ENCODE measurements at places on chromosomes 5 and 9.

GRCh38 chr9:103899866-103900265, 194.2 kb upstream of the SMC2 start:
- DNase-seq = no peak

GRCh38 chr9:27351438-27351837, 54.5 kb upstream of the EQTN start:
- DNase-seq = no peak

DNA sequence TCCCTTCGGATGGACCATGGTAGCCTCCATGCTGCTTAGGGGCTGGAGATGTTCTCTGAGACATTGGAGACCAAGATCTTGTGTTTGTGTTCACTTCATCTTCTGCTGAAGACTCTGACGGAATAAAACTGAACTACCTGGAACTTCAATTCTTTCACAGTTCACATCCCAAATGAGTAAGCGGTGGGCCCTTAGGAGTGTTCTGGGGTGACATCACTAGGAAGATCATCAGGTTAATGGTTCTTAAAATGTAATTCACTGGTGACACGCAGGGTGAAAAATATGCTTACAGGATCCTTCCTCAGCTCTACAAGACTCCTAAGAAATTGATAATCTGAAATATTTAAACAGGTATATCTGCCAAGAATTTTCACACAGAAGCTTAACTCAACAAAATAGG, 561.5 kb downstream of the SEMA5A start:
- no peak for DNase-seq

DNA sequence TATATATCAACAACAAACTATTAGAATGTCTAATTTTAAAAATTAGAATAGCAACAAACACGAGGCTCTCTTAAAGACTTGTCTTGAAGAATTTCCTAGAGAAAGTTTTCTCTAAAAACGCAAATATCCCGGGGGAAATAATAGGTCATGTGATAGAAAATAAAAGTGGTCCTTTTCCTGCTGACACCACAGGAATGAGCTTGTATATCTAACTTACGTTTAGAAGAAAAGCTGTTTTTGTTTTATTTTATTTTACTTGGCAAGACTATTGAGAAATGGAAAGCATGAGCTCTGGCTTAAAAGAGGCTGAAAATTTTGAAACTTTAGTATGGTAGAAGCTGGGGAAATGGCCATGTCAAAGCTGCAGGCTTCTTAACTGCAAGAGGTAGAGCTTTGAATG, 465.0 kb downstream of the AGTPBP1 start:
- no peak for DNase-seq

DNA sequence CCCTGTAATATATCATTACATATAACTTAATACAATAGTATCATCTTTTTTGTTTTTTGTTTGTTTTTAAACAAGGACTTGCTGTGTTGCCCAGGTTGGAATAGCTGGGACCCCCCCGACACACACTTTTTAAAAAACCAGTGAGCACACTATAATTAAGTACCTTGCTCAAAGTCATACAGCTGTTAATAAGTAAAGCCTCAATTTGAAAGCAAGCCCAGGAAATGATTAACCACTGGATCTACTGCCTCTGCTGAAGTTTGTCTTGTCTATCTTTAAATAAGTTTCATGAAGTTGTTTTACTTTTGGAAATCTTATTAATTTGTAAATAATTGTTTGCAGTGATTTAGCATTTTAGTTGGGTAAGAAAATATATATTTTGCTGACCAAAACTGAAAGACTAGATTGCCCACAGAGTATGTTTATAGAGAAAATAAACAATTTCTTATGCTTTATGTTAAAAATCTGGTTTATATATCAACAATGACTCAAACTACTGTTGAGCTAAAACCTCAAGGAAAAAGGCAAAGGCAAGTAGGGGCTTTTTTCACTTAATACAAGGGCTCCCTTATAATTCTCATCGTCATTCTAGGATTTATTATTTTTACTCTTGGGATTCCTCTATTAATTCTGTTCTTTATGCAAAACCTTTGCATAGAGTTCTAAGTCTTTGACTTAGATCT, 5.8 kb upstream of the CARNMT1 start:
- DNase-seq = no peak

GRCh38 chr9:13769641-13770040, 490.1 kb upstream of the MPDZ start:
- DNase-seq = no peak

GRCh38 chr9:124757616-124758015, 13.5 kb downstream of the NR6A1 start:
- DNase-seq = no peak

- no peak for DNase-seq
Observed at GRCh38 chr9:128986671-128987070, 39.2 kb downstream of the NUP188 start.

DNA sequence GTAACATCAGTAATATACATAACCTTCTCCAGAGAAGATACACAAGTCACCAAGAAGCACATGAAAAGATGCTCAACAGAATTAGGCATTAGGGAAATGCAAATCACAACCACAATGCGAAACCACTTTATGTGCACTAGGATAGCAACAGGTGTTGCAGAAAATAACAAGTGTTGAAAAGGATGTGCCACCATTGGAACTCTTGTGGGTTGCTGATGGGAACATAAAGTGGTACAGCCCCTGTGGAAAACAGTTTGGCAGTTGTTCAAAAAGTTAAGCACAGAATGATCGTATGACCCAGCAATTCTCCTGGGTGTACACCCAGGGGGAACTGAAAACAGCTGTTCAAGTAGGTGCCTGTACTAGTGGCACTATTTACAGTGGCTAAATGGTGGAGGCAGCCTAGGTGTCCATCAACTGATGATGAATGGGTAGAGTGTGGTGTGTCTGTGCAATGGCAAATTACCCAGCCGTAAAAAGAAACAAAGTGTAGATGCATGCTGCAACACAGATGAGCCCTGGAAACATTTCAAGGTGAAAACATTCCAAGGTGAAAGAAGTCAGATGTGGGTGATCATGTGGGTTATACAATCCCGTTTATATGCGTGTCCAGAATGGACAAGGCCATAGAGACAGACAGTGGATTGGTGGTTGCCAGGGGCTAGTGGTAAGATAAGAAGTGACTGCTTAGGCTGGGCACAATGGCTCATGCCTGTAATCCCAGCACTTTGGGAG, 27.2 kb downstream of the CCDC69 start:
- no peak for DNase-seq

GRCh38 chr9:6581253-6581652, 64.3 kb downstream of the GLDC start:
- no peak for DNase-seq

DNA sequence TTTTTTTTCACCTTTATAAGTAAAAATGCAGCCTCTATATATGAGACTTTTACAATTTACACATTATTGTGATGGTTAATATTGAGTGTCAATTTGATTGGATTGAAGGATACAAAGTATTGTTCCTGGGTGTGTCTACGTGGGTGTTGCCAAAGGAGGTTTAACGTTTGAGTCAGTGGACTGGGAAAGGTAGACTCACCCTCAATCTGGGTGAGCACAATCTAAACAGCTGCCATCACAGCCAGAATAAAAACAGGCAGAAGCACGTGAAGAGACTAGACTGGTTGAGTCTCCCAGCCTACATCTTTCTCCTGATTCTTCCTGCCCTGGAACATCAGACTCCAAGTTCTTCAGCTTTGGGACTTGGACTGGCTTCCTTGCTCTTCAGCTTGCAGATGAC, 132.8 kb upstream of the DPYSL3 start:
- no peak for DNase-seq

DNA sequence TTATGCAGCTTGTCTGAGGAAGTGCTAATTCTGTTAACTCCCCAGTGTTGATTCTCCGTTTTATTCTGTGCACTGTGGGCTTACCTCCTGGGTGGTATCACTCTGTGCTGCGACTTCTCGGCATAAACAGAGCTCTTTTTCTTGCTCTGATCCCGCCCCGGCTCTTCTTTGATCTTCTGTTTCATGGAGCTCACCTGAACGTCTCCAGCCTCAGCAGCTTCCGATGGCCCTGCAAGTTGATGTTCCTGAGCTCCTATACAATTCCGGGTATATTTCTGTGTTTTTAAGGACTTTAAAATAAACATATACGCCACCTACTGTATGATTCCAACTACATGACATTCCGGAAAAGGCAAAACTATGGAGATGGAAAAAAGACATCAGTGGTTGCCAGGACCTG, 110.8 kb downstream of the TENT4A start:
- DNase-seq = no peak

- DNase-seq = no peak
Observed at GRCh38 chr5:10293907-10294662, 13.6 kb downstream of the CMBL start.

- peak; percentile 9 for DNase-seq
Observed at GRCh38 chr9:134689321-134690181, 47.9 kb downstream of the COL5A1 start.

- DNase-seq = no peak
Observed at GRCh38 chr5:125316391-125316790, 570.0 kb upstream of the ZNF608 start.

GRCh38 chr9:17905366-17905765, 326.5 kb downstream of the SH3GL2 start:
- no peak for DNase-seq

DNA sequence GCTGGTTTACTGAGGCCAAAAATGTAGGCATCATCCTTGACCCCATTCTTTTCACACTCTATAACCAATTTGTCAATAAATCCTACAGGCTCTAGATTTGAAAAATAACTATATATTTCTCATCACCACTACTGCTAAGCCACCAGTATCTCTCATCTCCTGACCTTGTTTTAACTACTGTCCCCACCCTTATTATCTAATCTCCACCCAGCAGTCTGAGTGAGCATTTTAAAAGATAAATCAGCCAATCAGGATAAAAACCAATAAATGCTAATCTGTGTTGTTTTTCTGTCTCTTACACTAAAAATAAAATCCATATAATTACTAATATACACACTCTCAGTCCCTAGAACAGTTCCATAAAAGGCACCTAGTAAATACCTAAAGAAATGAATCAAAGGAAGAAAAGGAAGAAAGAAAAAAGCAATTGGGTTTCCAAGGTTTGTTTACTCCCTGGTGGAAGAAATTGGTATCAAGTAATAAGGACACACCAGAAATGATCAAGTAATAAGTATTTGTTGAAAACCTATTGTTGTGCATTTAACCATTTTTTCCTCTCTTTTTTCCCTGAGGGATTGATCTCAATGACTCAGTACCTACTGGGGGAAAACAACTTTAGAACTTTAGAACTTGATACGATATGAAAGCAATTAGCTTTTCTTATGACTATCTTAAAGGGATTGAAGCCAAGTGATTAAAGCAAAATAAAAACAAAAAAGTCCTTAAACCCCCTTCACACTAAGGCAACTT, 19.3 kb downstream of the MRPS27 start:
- DNase-seq = no peak

GRCh38 chr5:75463726-75464125, 47.7 kb downstream of the CERT1 start:
- no peak for DNase-seq

GRCh38 chr5:78985725-78986223, 664 bp upstream of the ARSB start:
- DNase-seq = peak; percentile 42

DNA sequence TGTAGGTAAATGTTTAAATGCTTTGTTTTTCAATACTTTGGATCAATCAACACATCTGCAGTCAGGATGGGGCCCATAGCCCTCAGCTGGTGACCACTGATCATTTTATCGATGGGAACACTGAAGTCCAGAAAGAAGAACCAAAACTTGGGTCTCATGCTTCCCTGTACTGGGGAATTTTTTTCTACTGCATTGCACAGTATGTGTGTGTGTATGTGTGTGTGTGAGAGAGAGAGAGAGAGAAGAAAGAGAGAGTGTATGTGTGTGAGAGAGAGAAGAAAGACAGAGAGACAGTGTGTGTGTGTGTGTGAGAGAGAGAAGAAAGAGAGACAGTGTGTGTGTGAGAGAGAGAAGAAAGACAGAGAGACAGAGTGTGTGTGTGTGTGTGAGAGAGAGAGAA, 202.9 kb upstream of the MSX2 start:
- no peak for DNase-seq

DNA sequence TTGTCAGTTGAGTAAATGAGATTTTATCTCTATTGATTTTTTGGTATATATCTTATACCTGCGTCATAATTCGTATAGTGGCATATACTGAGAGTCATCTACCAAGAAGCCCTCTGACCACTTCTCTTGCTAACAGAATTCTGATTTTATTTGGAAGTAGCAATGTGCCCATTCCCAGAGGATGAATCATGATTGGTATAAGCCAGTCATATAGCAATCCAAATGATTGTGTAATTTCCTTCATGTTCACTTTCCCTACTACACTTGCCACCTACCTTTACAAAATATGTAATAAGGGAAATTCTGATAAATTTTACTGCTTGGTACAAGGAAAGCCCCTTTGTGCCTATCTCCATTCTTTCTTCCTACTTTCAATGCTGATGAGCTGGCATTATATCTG, 16.1 kb upstream of the ZNF462 start:
- no peak for DNase-seq

DNA sequence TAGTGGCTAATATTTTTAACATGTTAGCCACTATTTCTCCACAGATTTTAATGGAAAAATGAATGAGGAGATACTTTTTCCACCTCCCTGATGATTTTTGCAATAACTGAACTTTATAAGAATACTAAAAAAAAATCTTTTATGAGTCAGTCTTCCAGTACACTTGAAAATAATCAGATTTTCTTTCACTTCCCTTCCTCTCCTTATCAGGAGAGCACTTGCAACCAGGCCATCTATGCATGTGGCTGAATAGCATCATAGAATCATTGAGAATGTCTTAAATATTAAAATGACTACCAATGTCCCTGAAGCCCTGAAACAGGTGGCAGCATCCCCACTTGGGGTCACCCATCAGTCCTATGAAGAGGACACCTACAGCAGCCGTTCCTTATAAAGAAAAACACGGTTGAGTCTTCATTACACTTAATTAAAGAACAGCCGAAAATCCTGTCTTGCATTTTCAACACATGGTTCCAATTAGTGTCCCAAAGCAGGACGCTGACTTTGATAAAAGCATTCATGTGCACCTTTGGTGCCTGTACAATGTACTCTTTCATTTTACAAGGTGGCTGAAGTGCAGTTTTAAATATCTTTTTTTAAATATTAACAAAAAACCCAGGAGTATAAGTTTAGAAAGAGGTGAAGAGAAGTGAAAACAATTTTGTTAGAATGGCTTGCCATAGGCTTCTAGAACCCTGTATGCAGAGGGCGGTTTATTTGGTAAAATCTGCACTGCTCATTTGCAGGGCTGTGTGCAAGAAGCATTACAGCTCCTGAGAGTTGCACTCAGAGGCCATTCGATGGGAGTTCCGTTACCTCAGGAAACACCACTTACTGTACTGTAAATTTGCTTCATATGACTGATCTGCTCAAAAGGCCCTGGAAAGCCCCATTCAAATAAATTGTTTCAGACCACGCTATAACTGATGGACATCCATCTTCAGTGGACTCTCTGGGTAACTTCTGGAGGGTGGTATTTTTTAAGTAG, 106.9 kb upstream of the VCAN start:
- DNase-seq = no peak

DNA sequence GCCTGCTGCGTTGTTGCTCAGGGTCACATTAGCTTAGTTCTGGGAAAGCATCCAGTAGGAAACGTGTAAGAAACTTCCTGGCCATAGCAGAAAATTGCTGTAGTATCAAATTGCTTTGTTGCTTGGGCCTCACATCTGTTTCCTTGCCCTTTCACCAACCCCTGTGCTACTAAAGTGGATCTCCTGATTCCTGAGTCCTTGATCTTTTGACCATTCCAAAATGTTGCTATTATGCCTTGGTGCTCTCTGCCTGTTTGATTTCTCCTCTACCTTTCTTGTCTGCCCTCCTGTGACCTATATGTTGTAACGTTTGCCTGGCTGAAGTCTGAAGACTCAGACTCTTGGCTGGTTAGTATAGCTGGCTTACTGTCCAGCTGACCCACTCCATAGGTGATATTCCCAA, 350.5 kb downstream of the ADGRV1 start:
- DNase-seq = no peak

GRCh38 chr9:93949694-93950449, 5.3 kb downstream of the BARX1 start:
- DNase-seq = no peak

Data from CD4-positive, alpha-beta T cell treated with Interleukin-6 for 4 hours (primary cell).